Esophagus squamous epithelium (tissue), 5 donors: ENCODE measurements at places on chromosomes 2 and 18.

DNA sequence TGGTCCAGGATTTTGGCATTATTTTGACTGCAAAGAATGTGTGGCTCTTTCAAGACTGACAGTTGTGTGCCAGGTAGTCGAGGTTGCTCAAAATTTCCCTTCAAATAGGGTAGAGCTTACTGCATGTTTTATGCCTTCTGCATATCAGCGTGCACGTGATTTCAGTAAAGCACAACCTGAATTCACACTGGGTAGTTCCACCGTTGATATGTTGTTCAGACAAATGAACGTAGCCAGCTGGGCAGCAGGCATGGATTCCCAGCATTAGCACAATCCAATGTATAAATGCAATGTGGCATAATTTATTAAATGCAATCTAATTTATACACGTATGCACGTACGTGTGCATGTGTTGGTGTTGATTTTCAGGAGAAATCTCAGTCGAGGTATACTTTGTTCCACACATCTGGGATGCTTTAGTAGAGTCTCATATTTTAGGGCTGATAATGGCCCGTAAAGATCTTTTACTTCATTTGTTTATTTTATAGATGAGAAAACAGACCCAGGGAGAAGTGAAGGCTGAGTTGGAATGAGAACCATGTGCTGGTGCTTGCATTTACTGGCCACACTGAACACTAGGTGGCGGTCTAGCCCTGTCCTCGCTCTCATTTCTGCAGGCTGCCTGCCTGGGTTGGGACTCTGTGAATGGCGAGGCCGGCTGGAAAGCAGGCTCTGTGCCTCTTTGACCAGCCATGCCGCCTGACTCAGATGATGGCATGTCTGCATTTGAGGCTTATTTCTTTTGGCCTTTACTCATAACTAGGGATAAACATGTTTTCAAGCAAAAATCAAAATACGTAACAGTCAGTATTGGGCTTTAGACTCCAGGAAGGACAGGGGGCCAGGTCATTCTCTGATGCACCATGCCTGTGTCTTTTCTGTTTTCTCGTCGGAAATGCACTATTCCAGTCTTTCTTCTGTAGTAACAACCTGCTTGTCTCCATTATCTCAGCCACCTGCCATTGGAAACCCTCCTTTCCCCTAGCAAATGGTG, 120.4 kb downstream of the RNF144A start:
- DNase-seq = no peak

DNA sequence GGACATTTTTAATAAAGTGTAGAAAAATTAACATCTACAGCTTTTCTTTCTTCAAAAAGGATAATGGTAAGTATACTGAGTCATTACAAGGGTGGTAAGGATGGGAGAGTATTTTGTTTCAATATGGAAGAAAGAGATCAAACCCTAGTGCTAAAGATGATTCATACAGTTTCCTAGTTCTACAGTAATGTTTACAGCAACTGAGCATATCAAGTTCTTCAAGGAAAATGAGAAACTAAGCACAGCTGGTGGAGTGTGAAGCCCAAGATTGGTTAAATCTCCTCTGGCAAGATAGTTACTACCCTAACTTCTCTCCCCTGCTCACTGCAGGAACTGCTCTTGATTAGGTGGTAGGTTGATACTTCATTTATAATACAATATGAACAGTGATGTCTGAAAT, 467.5 kb downstream of the XIRP2 start:
- DNase-seq = no peak

DNA sequence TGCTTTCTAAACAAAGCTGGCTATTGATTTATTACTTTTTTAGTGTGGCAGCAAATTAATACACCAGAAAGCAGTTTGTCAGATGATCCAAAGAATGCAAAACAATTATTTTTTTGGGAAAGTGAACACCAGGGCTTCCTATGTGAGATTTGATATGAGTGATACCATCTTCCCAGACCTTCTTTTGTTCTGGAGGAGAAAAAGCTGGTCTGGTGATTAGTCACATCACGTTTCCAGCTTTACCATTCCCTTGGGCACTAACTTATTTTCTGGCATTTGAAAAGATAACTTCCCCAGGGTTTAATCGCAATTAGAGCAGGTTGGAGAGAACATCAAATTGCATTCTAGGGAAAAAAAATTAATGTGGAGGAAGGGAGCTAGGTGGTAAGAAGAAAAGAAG, 182.9 kb upstream of the TANK start:
- no peak for DNase-seq

DNA sequence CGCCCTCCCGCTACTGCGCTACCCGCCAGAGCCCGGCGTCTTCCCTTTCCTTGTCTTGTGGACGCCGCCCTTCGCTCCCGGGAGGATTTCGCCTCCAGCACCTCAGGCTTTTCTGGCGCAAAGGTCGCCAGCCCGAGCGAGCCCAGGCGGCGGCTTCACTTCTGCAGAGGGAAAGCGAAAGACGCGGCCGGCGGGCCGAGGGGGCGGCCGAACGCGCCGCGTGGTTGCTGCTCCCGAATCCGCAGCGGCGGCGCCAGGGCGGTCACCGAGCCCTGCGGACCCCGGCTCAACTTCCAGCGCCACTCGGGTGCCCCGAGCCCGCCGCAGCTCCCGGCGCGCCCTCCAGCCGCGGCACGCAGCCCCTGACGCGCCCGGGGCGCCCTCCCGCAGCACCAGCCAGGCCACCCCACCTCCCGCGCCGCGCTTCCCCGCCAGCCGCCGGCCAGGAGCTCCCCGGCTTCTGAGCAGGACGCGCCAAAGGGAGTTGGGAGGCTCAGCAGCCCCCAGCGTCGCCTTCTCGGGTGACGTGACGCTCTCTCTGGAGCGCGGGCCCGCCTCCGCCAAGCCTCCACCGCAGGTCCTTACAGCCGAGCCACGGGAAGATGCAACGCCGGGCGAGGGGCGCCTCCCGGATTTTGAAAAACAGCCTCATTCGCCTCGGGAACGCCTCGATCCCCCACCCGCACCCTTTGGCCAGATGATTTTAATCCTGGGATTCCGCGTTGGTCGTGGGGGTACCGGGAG, 84.9 kb upstream of the EPB41L3 start:
- no peak for DNase-seq

DNA sequence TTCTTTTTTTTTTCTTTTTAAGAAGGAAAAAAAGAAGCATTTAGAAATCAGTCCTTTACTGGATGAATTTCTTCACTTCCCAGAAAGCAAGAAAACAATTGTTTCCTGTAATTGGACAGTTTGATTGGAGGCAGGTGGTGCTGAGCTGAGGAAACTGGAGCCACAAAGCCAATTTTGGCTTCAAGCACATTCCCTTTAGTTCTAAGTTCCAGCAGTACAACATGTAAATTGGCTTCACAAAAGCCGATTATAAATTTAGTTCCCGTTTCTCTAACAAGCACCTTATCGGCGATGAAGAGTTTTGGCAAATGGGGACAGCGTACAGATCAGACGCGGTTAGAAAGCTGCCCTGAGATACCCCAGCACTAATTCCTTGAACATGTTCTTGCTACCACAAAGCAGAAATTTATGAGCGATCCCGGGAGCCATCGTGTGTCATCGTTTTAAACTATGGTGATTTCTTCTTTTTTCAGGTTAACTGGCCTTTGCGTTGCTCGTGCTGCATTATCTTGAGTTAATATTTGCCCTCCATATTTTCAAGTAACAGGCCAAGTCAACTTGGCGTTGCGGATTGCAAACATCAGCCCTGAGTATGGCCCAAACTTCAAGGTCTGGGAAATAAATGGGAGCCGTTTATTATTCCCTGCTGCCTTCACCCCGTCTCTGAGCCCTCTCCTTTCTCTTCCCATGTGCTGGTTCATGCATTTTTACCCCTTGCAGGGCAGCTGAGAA, 190.4 kb upstream of the ID2 start:
- DNase-seq = no peak

GRCh38 chr2:120613742-120614571, 121.7 kb upstream of the GLI2 start:
- DNase-seq = no peak

- DNase-seq = no peak
Measured at GRCh38 chr2:3730646-3731045, 27.3 kb downstream of the DCDC2C start.

DNA sequence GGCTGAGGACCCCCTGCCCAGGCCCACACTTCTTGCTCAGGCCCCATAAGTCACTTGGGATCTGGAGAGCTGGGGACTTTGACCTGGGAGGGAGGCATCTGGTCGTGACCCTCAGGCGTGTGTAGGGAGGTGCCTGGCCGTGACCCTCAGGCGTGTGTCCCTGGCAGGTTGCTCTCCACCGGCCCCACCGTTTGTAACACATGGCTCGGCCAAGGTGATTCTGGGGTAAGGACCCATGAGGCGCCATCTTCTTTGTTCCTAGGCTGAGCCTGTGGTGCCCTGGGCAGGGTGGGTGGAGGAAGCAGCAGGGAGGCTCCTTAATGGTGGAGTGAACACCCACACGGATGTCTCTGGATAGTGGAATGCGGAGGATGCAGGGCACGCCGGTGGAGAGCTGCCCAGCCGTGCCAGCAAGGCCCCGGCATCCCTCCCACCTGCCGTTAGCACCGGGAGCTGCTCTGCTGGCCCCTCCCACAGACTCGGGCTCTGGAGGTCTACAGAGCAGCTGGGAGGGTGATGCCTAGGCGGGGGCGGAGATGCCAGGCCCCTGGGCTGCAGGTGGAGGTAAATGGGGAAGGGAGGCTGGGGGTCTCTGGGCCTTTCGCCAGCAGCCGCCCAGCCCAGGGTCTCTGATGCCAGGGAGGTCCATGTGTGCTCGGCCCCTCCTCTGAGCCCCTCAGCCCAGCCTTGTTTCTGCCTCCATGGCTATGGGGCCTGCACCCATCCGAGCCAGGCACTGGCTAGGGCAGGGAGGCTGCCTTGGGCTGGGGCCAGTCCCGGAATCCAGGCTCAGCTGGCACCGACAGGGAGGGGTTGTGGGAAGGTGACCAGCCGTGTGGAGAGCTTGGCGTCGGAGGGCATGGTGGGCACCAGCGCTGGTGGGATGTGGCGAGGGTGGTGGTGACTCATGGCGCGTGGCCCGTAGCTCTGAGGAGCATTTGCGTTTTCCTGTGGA, 1.1 kb upstream of the GAL3ST2 start:
- DNase-seq = no peak

GRCh38 chr2:42775810-42776209, 11.9 kb upstream of the OXER1 start:
- no peak for DNase-seq

DNA sequence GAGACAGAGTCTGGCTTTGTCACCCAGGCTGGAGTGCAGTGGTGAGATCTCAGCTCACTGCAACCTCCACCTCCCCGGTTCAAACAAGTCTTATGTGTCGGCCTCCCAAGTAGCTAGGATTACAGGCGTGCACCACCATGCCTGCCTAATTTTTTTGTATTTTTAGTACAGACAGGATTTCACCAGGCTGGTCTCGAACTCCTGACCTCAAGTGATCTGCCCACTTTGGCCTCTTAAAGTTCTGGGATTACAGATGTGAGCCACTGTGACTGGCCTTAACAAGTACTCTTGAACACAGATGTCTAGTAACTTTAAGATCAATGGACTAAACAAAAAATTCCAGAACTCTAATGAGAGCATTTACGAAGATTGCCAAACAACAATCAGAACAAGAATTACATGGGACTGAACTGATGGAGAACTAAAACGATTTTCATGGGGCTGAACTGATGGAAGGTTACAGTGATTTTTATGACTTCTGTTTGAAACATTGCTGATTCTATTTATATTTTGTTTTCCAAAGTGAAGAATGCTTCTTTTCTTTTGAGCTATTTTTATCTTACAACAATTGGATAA, 46.5 kb upstream of the ST3GAL5 start:
- DNase-seq = no peak

DNA sequence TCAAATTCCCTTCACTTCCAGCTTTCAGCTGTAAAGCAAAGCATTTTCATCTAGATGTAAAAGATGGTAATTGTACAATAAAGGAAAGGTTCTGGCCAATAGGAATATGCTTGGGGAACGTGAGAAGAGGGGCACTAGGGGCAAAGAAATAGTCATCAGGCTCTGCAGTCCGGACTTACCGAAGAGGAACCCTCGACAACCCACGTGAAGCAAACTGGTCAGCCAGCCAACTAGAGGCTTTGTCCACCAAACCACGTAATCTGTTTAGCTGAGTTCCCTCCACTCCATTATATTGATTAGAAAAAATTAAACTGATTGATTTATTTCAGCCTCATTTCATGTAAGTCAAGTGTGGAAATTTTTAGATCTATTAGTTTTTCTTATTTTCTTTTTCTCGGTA, 300.4 kb upstream of the FANCL start:
- no peak for DNase-seq

DNA sequence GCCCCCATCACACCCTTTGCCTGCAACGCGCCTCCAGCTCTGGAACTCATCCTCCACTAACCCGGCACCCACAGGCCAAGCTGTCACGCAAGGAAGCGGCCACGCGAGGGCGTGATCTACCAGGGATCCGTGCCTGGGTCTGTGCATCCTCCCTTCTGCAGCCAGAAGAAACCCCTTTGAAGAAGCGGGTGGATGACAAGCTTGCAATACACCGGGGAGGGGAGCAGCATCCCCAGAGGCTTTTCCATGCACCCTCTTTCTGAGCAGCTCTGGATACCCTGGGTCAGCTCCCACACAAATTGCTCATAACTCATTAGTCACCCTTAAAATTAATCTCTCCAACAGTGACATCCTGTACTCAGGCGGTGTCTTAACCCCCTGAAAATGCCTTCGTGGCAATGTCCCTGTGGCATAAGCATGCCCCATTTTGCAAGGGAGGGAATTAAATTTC, 47.6 kb downstream of the PDCL3 start:
- no peak for DNase-seq

DNA sequence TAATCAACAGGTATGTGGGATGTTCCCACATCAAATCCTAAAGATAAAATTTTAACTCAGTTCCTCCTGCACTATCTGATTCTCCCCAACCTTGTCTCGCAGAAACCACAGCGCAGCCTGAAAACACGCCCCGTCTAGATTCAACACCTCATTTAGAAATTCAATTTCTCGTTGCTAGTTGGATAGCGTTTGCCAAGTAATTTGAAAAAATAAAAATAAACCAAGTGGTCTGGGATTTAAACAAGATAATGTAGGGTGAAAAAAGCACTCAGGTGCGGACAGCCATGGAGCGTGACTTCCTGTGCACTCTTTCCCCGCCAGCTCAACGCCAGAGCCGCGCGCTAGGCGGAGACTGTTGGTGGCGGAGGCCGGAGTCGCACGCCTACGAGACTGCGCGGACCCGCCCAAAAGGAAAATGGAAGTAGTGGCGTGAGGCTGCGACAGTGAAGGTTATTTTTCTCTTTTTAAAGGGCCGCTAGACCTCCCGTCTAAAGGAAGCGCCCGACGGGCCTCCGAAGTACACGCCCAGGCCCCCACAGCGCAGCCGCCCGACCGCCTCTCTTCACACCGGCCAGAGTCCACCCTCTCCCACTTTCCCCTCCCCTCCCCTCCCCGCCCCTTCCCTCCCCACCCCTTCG, 615 bp upstream of the CCNT2 start:
- DNase-seq = peak; percentile 90

DNA sequence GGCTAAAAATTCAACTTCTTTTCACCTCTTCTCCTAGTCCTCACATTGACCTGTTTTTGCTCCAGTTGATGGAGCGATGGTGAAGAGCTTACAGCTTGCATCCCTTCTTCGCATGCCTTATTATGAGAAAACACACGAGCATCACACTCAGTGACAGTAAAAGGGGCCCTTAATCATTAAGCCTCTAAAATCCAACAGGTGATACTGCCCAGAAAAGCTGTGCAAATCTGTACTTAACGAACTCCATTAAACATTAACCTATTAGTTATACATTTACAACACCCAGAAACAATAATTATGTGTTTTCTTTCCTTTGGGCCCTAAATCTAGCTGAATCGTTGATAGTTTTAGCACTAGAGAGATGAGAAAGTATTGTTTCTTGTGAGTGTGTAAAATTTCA, 54.8 kb downstream of the LAMA1 start:
- no peak for DNase-seq

GRCh38 chr18:49561289-49562193, at the start of gene LIPG:
Gene LIPG, plus strand, starts transcription at chr18:49562057. Its CDS starts 252 bp downstream, at chr18:49562309.
- no peak for DNase-seq

GRCh38 chr2:181290182-181290581, 167.0 kb upstream of the ITGA4 start:
- DNase-seq = no peak
